ENCODE measurements at places on chromosomes 6 and 20. TPM values are rescaled to one million over a fixed set of nuclear protein-coding genes. Genes with fewer than 3 reads are reported as not detected.
A peak's percentile ranks its signal among the peaks of the same experiment; 100 is the strongest.

DNA sequence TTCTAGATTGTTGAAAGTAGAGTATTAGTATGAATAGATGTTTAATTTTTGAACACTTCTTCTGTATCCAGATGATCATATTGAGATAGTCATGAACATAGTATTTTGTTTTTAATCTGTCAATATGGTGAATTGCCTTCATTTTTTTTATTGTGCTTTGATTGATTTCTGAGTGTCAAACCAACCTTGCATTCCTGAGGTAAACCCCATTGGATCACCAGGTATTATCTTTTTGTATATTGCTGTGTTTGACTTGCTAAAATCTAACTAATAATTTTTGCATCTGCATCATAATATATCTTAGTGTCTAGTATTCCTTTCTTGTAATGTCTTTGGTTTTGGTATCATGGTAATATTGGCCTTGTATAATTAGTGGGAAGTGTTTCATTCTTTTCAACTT lies 25.5 kb downstream of the SERPINB1 start:
- no peak for DNase-seq

DNA sequence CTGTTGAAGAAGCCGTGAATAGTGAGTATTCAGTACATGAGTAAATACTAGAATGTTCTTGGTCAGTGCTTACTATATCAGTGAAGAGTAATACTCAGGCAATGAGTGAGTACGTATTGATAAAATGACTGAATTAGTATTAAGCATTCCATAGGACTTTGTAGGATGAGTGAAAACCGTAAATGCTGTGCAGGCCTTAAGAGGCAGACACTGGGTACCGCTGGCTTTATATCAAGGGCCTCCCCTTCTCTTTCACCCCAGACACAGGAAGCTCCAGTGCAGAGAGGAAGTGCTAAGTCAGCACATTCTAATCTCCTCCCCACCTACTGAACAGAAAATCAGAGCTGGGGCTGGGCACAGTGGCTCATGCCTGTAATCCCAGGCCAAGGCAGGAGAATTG lies 24.2 kb downstream of the POFUT1 start:
- DNase-seq: peak; percentile 11

SEL1L2 gene
- total RNA-seq: not detected

GRCh38 chr6:21501815-21502214 lies 91.7 kb upstream of the SOX4 start:
- DNase-seq: no peak

DNA sequence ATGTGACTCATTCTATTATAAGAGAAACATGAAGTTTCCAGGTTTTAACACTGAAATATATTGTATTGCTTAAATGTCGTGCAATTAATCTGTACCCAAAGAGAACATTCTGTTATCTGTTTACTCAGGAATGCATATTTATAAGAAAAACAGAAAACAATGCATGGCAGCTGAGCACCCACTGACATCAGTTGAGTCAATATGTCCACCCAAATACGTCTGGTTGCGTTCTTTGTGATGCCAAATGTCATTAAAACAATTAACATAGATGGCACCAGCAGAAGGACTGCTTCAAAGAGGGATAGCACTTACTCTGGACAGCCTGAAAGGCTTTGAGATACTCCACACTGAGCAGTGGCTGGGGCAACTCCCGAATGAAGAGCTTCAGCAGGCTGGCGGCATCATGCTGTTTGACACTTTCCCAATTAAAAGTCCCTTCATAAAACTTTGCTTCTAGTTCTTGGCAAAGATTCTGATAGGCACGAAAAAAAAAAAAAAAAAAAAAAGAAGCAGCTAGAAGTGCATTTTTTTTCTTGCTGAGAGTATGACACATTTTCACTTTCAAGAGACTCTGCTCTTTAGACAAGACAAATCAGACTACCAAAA lies 102.3 kb downstream of the ARHGAP18 start:
- no peak for DNase-seq

DLL1 gene
- total RNA-seq: 7.2 TPM

All from CD4-positive, alpha-beta T cell (primary cell).